GM12864 (cell line): ENCODE measurements at places on chromosomes 12 and 14.

DNA sequence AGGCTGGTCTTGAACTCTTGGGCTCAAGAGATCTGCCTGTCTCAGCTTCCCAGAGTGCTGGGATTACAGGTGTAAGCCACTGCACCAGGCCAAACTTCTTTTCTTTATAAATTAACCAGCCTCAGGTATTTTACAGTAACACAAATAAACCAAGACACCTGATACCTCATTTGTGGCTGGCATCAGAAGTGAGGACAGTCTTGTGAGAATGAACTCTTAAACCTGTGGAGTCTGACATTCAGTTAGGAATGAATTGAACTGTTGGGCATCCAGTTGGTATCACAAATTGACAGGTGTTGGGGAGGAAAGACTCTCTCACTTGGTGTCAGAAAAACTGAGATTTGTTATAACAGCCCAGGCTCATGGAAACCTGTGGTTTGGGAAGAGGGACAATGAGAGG is 120.5 kb downstream of the DENND5B start:
- no peak for DNase-seq

GRCh38 chr12:119788786-119789185 is 88.3 kb downstream of the CIT start:
- no peak for DNase-seq

DNA sequence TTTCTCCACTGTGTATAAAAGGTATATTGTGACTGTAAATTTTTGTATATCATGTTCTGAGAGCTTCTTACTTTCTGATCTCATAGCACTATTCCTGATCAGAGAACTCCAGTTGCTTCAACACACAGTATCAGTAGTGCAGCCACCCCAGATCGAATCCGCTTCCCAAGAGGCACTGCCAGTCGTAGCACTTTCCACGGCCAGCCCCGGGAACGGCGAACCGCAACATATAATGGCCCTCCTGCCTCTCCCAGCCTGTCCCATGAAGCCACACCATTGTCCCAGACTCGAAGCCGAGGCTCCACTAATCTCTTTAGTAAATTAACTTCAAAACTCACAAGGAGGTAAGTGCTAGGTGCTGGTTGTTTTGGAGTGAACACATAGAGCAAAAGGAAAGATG is 30.9 kb downstream of the CKB start:
- no peak for DNase-seq

- no peak for DNase-seq
These were observed 464.6 kb downstream of the PCNX1 start for GRCh38 chr14:71371711-71372396.

GRCh38 chr14:27040552-27040951 is 442.7 kb upstream of the NOVA1 start:
- no peak for DNase-seq

- no peak for DNase-seq
These were observed 13.1 kb downstream of the TEDC1 start for GRCh38 chr14:105503935-105504692.

- DNase-seq = no peak
These were observed 19.4 kb downstream of the LTBP2 start for GRCh38 chr14:74592476-74593201.

DNA sequence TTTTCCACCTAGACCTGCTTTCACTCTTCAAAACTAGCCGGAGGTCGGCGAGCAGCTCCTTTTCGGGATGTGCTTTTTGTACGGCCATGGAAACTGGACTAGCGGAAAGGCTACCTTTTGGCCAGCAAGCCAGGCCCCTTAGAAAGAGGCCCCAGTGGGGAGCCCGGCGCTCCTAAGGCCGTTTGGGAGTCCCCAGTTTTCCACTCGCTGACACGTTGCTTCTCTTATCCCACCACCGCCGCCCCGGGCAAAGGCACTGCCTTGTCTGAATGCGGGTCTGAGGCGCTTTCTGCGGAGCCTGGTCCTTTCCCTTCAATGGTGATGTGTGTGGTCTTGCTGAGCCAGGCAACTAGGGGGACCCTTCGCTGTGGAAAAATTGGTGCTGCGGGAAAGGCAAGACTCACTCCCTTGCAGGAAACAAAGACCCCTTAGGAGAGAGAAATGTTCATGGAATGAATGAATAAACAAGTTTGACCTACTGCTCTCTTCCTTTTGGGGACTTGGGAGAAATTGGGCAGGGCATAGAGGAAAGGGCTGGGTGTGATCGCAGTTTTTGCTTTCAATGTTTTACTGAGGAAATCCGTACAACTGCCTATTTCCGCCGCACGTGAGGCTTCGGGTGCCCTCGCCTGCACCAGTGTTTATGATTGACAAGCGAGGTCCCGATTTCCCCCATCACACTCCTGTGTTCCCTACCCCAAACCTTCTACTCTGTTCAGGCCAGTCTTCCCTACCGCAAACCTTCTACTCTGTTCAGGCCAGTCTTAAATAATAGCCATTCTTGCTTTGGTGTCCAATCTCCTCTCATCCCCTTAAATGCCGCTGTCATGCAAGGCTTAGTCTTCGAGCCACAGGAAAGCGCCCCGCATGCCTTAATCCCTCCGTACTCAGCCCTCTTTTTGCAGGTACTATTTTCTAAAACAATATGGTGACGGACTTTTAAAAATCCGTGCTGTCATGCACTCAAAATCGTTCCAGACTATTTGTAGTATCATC is 1.0 kb upstream of the SLC38A2 start:
- DNase-seq = no peak

GRCh38 chr14:92446771-92447170 is 66.8 kb upstream of the RIN3 start:
- no peak for DNase-seq

DNA sequence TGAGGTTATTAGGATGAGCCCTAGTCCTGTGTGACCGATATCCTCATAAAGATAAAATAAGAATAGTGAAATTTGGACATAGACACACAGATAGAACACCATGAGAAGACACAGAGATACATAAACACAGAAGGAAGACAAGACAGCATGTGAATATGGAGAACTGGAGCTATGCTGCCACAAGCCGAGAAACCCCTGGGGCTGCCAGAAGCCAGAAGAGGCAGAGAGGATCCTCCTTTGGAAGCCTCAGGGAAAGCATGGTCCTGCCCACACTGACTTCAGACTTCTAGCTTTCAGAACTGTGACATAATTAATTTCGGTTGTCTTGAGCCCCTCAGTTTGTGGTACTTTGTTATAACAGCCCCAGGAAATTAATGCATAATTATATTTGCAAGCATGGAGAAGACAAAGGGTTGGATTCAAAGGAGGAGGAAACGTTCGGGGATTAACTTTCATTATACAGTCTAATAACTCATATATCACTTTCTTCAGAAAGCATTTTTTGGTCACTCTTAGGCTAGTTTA is 1501.8 kb upstream of the FLRT2 start:
- DNase-seq = no peak

- DNase-seq = no peak
These were observed 67.1 kb upstream of the HIF1A start for GRCh38 chr14:61628016-61628725.

GRCh38 chr14:60998617-60999016 is 17.6 kb downstream of the SLC38A6 start:
- DNase-seq = no peak

GRCh38 chr12:124125203-124125871 is 152.3 kb downstream of the ZNF664 start:
- DNase-seq = peak; percentile 53

GRCh38 chr12:104775731-104776231 is 182.3 kb downstream of the SLC41A2 start:
- DNase-seq = no peak

DNA sequence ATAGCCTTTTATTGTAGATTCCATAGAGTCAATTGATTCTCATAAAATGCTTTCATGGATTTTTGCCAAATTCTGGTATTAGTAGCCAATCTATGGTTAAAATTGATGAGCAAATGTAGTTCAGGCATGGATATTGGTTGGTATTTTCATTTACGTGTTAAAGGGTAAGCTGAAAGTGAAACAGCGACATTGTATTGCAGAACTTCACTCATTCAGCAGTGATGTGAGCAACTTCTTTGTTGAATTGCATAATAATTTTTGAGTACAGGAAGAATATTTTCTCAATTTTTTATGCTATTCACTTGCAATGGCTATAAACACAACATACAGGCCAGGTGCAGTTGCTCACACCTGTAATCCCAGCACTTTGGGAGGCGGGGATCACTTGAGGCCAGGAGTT is 24.2 kb upstream of the FAM222A start:
- DNase-seq = no peak

- DNase-seq = no peak
These were observed 120.9 kb upstream of the GSC start for GRCh38 chr14:94890785-94891184.

- peak; percentile 72 for DNase-seq
These were observed 200.3 kb upstream of the PLEKHG7 start for GRCh38 chr12:92502417-92503028.

- no peak for DNase-seq
These were observed 448.7 kb downstream of the SLC6A15 start for GRCh38 chr12:84463741-84464495.

- DNase-seq = no peak
These were observed 1.2 kb downstream of the PTGER2 start for GRCh38 chr14:52315355-52315718.

DNA sequence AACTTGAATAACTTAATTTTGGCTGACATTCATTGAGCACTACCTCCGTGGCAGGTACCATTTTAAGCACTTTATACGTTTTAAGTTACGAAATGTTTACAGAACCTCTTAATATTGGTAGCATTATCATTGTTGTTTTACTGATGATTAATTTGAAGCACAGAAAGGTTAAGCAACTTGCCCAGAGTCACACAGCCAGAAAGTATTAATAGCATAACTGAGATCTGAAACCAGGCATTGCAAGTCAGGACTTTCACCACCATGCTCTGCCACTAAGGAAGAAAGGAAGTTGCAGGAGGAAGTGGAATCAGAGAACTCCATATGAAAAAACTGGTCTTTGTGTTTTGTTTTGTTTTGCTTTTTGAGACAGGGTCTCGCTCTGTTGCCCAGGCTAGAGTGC is 28.2 kb upstream of the BCAT1 start:
- DNase-seq = no peak

DNA sequence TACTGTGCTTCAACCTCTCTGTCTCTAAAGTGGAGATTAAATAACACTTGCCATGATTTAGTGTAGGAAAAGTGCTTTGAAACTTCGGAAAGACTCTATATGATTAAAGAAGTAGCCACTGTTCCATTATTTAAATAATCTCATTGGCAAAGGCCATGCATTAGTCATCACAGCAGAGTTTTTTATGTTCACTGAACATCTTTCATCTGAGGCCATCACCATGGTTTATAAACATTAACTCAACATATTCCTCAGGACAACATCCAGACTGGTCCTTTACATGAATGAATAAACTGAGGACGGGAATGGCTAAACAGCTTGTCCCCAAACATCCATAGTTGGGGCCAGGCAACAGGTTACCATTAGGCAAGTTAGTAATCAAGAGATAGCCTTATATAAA is 124.6 kb upstream of the FRMD6 start:
- DNase-seq = no peak

GRCh38 chr12:103139876-103140275 is 182.4 kb downstream of the ASCL1 start:
- DNase-seq = no peak

GRCh38 chr12:118375348-118375747 is 1.0 kb upstream of the SUDS3 start:
- no peak for DNase-seq

- DNase-seq = no peak
These were observed 2.9 kb upstream of the PPFIBP1 start for GRCh38 chr12:27521066-27521465.

DNA sequence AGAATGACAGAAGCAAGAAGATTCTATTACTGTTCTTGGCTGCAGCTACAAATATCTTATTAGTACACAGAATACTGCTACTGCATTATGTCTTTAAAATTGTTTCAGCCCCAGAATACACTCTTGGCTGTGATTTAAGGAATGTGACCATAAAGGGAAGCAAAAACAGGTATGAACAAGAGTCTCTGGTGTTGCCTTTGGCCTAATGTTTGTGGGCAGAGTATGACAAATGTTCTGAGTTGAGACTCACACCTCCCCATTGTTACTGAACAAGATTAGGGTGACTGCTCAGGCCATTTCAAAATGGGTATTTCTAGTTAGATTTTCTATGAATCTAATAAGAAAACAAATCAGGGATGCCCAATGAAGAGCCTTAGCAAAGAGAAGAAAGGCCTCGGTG is 28.5 kb downstream of the TTC6 start:
- no peak for DNase-seq

DNA sequence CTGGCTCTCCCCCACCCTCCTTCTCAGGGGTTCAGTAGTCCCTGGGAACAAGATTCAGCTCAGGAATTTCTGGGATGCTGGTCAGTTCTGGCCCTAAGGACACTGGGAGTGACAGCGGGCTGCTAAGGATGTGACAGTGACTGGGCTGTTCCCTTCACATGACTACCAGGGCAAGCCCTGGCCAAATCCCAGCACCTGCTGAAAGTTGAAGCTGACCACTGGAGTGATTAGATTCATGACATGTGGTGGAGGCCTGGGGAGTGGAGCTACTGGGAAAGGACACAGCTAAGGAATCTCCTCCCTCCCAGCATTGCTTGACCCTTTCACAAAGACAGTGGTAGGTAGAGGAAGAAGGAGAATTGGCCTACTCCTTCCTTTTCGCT is 204.9 kb downstream of the DAD1 start:
- no peak for DNase-seq

DNA sequence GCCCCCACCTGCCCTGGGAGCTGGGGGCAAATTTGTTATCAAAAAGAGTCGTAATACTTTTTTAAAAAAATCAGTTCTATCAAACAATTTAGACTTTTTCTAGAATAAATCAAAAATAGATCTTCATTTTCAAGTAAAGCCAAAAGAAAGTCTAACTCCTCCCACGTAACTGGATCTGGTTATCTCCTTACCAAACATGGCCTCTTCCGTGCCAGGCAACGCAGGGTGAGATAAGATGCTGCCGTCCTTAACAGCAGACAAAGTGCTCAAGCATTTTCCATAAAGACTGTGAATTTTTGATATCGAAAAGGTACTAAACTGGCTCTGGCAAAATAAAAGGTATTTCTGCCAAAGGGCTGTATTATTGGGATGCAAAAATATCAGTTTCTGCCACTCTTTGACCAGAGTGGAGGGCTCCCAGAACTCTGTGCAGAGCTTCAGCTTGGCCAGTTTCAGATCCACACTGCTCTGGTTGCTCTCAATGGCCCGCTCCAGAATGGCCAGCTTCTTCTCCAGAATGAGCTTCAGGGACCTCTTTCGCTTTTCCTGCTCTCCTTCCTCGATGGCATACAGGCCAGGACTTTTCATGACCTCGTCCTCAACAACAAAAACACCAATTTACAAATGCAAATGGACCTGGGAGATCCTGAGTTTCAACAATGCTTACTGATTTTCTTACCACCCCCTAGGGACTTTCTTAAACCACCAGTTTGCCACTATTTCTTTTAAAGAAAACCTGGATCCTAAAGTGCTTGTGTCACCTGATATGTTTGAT is 29.0 kb downstream of the NRDE2 start:
- DNase-seq = no peak

GRCh38 chr12:46473634-46474329 is 101.2 kb upstream of the SLC38A2 start:
- DNase-seq = no peak

DNA sequence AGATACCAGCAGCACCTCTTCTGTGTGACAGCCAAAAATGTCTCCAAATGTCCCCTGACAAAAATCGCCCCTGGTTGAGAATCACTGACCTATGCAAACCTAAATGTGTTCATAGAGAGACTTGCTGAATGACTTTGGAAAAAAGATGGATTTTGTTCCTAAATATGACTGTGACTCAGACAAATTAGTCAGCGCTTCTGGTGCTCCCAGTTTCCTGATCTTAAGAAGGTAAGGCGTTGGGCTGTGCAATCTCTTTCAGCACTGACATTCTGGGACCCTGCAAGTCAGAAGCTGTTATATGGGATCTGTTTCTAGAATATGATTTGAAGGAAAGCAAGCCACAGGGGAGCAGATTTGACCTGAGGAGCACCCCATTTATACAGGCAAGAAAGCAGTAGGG is 90.6 kb upstream of the PWP1 start:
- no peak for DNase-seq
